ENCODE measurements at places on chromosomes 2 and 18.

DNA sequence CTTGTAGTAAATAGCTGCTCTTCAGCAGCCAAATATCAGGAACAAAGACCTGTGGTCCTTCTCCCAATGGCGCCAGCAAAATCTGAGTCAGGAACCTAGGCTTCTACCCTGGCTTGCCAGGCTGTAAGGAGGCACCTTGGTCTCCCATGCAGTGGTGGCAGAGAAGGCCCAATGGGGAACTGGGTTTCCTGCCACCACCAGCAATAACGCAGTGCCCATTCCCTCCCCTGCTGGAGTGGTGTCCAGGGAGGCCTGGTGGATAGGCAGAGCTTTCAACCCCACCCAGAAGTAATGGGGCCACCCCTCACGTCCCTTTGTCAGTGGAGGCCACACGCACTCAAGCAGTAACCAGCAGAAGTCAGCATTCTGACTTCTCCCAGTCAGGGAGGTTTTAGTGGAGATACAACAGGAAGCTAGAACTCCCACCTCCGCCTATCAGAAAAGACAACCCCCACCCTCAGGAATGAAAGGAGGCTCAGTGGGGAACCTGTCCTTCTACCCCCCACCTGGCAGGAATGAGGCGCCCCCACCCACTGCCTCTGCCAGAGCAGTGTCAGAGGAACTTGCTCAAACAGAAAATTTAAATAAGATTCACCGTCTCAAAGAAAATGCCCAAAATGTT lies 132.4 kb downstream of the COPS8 start:
- DNase-seq, result no peak

- peak; percentile 36 for DNase-seq
Observed at GRCh38 chr2:137865954-137866540, 98.2 kb upstream of the HNMT start.

DNA sequence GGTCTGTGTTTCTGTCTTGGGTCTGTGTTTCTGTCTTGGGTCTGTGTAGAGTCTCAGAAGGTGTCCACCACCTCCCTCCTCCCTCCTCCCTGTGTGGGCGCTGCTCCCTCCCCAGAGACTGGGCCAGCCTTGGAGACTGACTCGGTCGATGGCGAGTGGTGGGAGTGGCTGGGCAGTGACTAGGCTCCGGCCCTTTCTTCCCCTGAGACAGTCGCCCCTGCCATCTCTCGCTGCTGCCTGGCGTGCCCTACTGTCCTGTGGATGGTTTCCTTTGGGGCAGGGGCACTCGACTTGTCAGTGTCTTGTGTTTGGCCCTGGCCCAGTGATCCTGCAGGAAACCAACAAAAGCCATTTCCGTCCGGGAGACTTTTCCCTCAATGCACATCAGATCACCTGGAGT lies 215.8 kb downstream of the NDUFA10 start:
- DNase-seq, result no peak

DNA sequence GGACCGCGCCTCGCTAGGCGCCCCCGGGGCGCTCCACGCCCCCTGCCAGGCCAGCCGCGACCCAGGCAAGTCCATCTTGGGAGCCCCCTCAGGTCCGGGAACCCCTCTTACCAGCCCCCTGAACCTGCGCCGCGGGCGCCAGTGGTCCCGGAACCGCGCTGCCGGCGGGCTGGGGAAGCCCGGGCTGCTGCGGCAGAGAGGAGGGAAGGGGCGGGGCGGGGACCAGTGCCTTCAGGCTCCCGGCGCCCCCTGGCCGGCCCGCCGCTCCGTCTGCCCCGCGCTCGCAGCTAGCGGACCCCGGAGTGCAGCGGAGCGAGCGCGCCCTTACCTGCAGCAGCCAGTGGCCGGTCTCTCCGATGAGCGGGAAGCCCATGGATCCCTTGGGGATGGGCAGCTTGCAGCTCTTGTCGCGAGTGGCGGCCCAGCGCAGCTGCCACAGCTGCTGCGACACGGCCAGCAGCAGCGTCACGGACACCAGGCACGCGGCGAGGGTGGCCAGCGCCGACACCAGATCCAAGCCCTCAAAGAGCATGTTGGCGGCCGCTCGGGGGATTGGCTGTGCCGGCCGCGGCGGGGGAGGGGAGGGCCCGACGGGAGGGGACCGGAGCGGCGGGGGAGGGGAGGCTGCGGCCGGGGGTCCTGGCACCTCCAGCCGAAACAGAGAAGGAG lies at the start of gene CYP26B1:
Gene CYP26B1, minus strand, starts transcription at position 560 of the 669 bp plus-strand sequence. Its CDS starts 28 bp downstream, at position 532.
- peak; percentile 1 for DNase-seq

DNA sequence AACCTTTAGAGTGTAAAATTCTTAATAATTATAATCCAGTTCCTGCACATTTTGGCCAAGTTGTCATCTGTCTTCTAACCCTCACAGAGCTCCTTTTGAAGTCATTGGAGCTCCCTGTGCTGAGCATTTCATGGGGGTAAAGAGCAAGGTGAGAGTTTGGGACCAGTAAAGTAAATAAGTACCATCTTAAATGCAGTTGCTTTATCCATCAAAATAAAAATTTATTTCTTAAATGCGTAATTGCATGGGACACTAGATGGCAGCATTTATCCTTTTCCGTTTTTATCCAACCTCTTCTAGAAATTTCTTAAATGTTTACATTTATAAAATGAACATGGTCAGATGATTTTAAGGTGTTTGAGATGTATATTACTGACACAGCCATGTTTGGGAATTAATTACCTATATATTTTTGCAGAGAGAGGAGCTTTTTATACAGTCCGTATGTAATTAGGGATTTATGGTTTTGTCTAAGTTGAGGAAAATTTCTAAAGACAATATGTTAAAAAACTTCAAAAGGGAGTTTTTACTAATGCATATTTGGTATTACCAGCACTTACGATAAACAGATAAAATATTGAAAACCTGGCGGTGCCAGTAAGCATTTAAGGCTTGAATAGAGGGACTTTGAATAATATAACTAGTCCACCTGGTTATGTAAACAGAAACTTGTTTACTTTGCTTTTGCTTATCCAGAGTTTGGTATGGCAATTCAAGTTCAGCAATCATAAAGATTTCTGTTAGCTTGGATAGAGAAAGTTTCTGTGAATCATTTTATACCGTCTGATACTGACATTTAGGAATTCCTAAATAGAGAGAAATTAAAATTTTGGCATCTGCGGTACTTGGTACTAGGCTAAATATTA lies 54.5 kb downstream of the ACSL3 start:
- no peak for DNase-seq

GRCh38 chr2:79666430-79666829 lies 153.6 kb downstream of the CTNNA2 start:
- no peak for DNase-seq

All from stimulated activated CD4-positive, alpha-beta T cell treated with anti-CD3 and anti-CD28 coated beads, Interleukin-4, amount 100 ng/mL, for 4 hours (primary cell).